Fibroblast of skin of left quadriceps (primary cell): ENCODE measurements at places on chromosomes 12 and 14.
A peak's percentile ranks its signal among the peaks of the same experiment; 100 is the strongest.

DNA sequence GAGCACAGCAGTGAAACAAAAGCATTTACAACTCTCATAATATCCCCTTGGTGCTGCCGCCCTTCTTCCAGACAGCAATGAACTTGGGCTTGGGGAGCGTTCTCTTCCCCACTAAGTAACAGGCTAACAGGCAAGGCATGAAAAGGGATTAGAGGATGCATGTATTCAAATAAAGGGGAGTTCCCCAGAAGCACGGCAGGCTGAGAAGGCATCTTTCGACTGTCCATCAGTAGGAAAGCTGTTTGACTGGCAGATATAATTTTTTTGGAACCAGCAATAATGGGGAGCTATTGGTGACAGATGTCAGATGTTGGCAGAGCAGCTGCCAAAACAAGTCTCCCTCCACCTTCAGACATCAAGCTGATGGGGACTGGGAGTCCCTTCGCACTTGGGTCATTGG lies 9.2 kb upstream of the TIGAR start:
- DNase-seq, result no peak

DNA sequence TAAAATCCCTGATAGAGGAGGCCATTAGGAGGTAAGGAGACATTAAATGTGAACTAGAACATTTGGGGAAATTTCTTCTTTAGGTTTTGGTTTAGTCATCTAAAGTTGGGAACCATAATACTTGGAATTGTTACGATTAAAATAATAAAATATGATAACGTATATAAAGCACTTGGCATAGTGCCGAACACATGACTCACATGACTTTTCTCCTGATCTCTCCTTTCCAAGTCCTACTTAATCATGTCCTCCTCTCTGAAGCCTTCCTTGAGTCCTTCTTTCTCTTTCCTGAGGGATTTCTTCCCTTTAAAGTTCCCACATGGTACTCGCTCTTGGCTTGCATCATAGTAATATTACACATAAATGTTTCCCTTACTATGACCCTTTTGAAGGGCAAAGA lies 20.0 kb downstream of the BEST3 start:
- peak; percentile 17 for DNase-seq

- DNase-seq, result no peak
Observed at GRCh38 chr12:132029503-132030300, 80.0 kb downstream of the EP400 start.

DNA sequence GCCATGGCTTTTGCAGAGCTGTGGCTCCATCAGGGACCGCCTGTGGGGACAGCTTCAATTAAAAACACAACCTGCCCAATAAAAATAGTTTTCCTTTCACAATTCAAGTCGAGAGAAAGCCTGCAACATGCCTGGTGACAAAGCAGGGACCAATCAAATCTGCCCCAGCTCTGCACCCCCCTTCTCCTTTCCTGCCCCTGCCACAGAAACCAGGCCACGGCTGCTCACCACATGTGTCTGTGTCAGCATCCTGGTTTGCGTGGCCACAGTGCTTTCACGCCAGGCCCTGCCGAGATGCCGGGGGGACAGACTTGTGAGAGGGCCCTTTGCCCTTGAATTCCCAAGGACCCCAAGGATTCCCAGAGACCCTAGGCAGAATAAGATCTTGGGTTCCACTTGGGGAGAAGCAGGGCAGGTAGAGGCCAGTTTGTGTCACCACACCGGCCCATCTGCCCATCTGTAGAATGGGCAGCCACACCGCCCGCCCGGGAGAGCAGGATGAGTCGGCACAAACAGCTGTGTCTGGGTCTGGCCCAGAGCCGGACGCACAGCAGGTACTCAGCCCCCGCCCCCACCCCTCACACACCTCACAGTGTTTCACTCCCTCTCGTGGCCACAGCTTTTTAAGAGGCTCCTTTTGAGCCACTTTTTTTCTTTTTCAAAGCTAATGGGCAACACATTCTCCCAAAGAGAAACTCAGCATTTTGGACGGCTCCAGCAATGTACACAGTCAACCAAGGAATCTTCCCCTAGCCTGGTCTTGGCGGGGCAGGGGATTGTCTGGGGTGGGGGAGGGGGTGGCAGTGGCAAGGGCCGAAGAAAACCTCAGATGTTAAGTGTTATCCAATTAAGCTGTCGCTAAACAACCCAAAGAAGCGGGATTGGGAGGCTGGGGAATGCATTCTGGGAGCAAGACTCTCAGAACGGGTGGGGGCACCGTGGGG lies 41.5 kb downstream of the BCL11B start:
- no peak for DNase-seq

DNA sequence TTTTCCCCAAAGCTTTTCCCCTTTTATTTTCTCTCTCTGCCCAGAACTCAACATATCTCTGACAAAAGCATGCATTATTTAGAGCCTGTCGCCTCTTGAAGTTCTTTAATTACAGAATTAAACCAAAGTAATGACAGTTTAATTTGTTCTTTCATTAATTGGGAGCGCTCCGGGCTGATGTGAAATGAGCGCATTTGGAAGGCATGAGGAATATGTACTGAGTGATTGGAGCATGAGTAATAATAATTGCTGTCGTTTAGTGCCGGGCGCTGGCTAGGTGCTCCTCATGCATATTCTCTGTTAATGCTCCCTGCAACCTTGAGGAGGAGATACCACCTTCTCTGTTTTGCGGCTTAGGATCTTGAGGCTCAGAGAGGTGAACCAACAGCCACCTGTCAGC lies 120.5 kb downstream of the SLC25A47 start:
- peak; percentile 42 for DNase-seq

- no peak for DNase-seq
Observed at GRCh38 chr12:28242129-28242495, 51.9 kb downstream of the CCDC91 start.
